ENCODE measurements at places on chromosomes 11 and 22.
A peak's percentile ranks its signal among the peaks of the same experiment; 100 is the strongest.

DNA sequence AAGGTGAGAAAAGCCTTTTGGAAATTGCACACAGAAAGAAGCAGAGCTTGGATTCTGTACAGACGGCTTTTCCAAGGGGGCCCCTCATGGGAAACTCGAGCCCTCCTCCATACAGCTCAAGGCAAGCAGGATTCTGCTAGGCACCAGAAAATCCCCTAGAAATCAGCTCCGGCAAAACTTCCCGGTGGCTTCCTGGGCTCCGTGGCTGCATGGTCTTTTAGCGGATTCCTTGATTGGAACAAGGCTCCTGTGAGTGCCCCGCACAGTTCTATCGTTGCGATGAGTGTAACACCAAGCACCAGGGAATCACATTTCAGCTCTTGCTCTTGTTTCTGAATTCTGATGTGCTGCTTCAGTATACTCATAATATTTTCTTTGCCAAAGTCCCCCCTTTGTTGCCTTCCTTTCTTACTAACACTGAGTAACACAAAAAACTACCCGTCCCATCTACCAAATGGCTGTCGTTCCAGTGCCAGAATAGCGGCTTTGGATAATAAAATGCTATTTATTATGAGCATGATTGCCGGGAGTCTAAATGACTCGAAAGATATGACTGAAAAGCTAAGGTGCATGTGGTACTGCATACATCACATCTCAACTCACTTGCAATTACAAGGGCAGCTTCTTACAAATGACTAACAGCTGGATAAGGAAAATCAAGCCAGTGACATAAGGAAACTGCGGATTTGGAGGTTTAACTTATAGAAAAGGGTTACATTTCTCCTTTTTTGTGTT, 494.1 kb downstream of the DLG2 start:
- no peak for DNase-seq

DNA sequence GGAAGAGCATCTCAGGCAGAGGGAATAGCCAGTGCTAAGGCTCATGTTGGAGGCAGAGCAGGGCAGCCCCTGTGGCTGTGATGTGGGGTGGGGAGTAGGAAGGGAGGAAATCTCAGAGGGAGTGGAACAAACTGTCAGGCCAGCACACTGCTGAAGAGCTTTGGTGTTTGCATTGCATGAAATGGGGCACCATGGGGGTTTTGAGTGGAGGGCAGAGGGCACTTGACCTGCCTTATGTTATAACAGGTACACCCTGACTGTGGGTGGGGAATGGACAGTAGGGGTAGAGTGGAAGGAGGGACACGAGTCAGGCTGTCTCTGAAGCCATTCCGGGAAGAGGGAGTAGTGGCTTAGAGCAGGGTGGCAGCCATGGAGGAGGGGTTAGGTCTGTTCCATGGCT, 24.0 kb downstream of the PRDM11 start:
- DNase-seq: no peak

- DNase-seq: no peak
Measured at GRCh38 chr11:85955531-85955930, 100.3 kb downstream of the CCDC83 start.

- peak; percentile 16 for DNase-seq
Measured at GRCh38 chr11:70270877-70271648, 573 bp downstream of the PPFIA1 start.

GRCh38 chr11:82730286-82730685, 3.4 kb downstream of the FAM181B start:
- no peak for DNase-seq

- DNase-seq: no peak
Measured at GRCh38 chr11:105357764-105358163, 218.2 kb upstream of the CARD18 start.

GRCh38 chr22:42632096-42632495, 8.3 kb downstream of the ATP5MGL start:
- DNase-seq: no peak

- DNase-seq: peak; percentile 72
Measured at GRCh38 chr22:28829358-28830181, 29.2 kb upstream of the XBP1 start.

DNA sequence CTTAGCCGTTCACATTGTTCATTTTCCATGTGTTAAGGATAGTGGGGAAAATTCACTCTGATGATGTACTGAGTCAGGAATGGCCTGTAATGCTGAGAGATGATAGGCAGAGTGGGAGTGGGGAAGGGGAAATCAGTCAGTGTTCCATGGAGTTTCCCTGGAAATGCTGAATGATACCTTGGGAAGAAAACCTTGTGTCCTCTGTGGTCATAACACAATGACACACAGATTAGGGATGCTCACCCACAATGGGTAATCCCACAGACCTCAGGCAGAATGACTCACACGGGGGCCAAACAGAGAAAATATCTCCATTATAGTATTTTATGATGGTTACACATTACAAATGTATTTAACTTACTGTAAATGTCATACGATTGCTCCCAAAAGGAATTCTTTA, 118.0 kb downstream of the SNX19 start:
- DNase-seq: no peak

DNA sequence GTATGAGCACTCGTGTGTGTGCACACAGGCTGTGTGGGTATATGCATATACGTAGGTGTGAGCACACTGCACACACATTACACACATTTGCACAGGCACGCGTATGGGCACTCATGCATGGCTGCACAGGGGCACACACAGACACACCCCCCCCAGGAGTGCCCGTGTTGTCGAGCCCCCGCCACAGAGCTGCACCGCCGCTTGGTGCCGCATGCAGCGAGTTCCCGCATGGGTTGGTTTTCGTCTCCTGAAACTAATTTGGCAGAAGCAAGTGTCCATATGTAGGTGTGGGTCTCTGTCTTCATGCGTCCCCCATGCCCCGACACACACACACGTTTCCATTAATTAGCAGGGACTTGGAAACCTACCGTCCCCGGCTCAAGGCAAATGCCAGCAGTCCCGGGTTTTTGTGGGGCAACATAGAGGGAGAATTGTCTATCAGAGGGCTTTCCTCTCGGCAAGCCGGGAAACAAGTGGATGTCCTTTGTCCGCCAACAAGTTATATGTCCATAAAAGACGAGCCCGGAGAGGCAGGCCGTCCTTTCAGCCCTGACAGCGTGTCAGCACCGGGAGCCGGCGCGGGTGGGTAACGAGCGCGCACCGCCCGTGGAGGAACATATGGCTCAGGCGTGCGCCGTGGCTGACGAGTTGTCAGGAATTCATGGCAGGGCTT, 1291.7 kb downstream of the BRD1 start:
- DNase-seq: no peak
